ENCODE measurements at places on chromosomes 12 and 14.

DNA sequence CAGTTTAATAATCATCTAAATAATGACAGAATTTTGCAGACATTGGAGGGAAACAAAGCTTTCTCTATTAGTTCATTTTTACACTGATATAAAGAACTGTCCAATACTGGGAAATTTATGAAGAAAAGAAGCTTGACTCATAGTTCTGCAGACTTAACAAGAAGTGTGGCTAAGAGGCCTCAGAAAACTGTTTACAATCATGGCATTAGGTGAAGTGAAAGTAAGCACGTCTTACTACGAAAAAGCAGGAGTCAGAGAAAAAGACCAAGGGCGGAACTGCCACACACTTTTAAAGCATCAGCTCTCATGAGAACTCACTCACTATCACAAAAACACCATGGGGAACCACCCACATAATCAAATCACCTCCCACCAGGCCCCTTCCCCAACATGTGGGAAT lies 804.4 kb downstream of the FLRT2 start:
- DNase-seq, result no peak

DNA sequence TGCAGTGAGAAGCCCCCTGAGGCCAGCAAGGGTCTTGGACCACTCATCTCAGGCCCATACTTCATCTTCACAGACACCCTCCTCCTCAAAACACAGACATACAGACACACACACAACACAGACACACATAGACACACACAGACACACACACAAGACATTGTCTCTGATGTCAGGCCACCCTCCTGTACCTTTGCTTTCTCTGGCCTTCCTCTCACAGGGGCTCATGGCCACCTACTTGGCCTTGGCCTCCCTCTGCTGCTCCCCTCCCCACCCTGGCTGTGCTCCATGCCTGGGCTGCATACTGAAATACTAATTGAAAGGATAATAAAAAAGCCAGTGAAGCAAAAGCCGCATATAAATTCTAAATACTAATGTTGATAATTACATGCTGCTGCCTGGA lies 1.6 kb upstream of the SYNDIG1L start:
- DNase-seq, result no peak

GRCh38 chr12:60752589-60752988 lies 1156.8 kb downstream of the SLC16A7 start:
- DNase-seq, result no peak

DNA sequence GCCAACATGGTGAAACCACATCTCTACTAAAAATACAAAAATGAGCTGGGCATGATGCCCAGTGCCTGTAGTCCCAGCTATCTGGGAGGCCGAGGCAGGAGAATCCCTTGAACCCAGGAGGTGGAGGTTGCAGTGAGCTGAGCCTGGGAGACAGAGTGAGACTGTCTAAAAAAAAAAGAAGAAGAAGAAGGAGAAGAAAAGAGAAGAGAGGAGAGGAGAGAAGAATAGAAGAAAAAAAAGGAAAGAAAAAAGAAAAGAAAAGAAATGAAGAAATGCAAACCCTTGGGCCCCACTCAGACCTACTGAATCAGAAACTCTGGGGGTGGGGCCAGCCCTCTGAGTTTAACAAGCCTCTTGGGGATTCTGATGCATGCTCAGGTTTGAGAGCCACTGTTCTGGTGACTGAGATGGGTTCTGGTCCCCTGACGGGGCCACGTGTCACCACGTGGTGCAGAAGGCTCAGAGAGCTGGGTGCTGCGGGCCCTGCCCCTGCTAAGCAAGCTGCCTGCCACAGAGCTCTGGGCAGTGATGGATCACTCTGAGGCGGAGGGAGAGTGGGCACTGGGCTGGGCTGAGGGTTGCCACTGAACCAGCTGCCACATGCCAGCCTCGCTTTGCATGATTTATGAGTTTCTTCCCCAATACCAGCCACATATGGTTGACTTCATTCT lies 37.5 kb downstream of the ERH start:
- no peak for DNase-seq

DNA sequence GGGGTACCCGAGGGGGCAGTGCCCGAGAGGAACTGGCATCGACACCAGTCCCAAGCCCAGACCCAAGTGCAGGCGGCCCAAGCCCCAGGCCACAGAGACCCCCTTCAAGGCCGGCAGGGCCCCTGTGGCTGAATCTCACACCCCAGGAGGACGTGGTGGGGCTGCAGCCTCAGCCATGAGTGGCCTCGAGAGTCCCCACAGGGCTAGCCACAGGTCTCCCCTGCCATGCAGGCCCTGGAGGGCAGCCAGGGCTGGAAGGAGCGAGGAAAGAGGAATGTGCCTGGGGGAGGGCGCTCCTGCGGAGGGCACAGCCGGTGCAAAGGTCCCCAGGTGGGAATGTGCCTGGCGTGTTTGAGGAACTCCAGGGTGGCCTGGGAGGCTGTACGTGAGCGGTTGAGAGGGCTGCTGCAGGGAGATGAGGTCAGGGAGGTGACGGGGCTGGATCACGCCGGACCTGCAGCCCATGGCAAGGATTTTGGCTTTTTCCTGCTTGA lies 86.1 kb downstream of the NCOR2 start:
- DNase-seq, result no peak

DNA sequence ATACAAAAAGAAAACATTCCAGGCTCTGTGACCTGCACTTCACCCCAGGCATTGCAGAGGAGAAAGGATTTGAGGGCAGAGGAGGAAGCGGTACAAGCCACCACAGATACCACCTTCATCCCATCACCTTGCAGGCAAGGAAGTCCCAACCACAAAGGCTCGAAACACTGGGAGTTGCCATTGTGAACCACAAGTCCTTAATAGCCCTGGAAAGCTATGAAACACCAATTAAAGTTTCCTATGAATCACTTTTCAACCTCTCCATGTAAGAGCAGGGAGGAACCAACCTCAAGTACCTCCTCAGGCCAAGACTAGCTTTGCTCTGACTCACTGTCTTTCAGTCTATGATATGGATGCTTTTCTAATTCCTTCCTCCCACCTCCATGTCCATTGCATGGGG lies 27.0 kb downstream of the MAP3K9 start:
- DNase-seq, result no peak

- DNase-seq, result no peak
Observed at GRCh38 chr14:73833530-73834260, 17.9 kb upstream of the PTGR2 start.
